ENCODE measurements at places on chromosomes 11 and 22.

DNA sequence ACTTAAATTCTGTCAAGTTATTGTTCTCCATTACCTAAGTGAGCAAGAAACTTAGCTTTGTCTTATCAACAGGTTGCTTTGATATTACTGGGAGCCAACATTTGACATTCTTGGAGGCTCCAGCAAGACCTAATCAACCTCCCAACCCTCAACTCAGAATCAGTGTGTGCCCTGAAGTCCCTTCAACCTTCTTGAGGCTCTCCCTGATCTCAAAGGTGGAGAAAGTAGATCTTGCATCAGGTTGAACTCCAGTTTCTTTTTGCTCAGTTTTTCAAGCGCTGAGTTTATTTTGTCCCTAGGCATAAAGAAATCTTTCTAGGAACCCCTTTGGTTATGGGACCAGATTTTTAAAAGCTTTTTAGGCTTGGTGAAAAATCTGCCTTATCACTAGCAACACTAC is 1.4 kb downstream of the FAM111A start:
- H3K4me1 ChIP-seq, result peaks cover 18% of the 10 kb centered on the region
- H3K4me3 ChIP-seq, result peak overlapping the region; percentile 33
- H3K36me3 ChIP-seq, result no peaks in the 10 kb centered on the region
- H3K27me3 ChIP-seq, result no peaks in the 10 kb centered on the region
- no peak for DNase-seq
- peak overlapping the region; percentile 89 for H3K27ac ChIP-seq

GRCh38 chr11:41519696-41520095 is 60.2 kb upstream of the LRRC4C start:
- no peaks in the 10 kb centered on the region for H3K27me3 ChIP-seq
- no peaks in the 10 kb centered on the region for H3K4me1 ChIP-seq
- no peak overlapping the region for H3K27ac ChIP-seq
- no peak overlapping the region for H3K4me3 ChIP-seq
- no peak for DNase-seq

DNA sequence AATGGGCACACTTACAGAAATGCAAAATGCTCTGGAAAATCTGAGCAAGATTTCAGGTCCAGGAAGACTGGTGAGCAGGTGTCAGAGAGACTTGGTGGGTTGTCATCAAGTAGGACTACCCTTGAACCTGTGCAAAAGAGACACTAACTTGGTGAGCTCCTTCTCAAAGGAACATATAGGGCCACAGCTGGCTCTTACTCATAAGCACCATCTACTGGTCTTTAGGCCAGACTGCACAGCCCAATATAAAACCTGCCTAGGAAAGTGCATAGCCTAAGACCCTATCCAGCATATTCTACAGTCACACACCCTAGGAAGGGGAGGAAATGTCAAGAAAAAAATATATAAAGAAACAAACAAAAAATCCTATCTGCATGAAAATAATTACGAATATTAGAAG is 18.2 kb upstream of the OR10W1 start:
- no peak for DNase-seq
- no peak overlapping the region for H3K4me3 ChIP-seq
- H3K27ac ChIP-seq, result no peak overlapping the region
- H3K36me3 ChIP-seq, result no peaks in the 10 kb centered on the region
- no peaks in the 10 kb centered on the region for H3K27me3 ChIP-seq

DNA sequence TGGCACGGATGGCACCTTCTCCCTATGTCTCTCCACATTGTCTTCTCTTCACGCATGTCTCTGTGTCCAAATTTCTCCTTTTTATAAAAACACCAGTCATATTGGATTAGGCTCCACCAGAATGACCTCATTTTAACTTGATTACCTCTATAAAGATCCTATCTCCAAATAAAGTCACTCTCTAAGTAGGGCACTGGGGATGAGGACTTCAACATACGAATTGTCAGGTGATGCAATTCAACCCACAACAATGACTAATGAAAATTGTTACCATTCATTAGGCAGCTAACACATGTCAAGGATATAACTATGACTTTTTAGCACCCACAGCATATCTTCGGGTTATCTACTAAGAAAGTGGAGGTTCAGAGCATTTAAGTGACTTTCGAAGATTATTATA is 55.5 kb upstream of the USP47 start:
- H3K4me1 ChIP-seq, result no peaks in the 10 kb centered on the region
- no peak for DNase-seq
- no peaks in the 10 kb centered on the region for H3K27me3 ChIP-seq
- H3K27ac ChIP-seq, result no peak overlapping the region
- H3K36me3 ChIP-seq, result no peaks in the 10 kb centered on the region

DNA sequence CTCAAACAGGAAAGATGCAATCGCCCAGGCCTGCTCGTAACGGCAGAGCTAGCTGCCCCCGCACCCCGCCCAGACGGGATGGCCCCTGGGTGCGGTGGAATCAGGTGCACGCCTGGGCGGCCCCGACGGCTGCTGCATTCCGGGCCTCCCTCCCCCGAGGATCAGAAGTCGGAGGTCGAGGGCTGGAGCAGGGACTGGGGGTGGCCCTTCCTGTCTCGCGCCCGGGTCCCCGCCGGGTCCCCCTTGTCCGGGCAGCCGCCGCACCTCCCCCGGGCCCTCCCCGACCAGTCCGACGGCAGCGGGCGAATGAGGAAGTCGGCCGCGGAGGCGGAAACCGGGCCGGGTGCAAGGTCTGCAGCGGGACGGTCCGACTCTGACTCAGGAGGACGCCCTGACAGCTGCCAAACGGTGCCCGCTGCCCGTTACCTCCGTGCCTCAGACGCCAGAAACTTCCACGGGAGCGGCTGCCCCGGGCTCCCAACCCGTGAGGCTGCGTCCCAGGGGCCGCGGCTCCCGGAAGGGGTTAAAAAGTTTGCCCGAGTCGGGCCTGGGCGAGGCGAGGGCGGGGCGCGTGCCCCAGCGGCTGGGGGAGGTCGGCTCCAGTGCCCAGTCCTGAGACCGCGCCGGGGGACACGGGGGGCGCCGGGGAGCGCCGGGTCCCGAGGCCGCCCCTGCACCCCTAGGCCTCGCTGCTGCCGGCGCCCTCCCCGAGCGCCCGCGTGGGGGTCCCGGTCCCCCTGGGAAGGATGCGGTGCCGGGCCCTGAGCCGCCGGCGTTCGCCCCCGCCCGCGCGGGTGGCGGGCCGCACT is 663 bp downstream of the MYH9 start:
- no peak for DNase-seq
- no peaks in the 10 kb centered on the region for H3K27me3 ChIP-seq
- peak overlapping the region; percentile 94 for H3K4me3 ChIP-seq
- H3K36me3 ChIP-seq, result peaks cover 38% of the 10 kb centered on the region
- H3K27ac ChIP-seq, result peak overlapping the region; percentile 98
- H3K4me1 ChIP-seq, result peaks cover 47% of the 10 kb centered on the region

DNA sequence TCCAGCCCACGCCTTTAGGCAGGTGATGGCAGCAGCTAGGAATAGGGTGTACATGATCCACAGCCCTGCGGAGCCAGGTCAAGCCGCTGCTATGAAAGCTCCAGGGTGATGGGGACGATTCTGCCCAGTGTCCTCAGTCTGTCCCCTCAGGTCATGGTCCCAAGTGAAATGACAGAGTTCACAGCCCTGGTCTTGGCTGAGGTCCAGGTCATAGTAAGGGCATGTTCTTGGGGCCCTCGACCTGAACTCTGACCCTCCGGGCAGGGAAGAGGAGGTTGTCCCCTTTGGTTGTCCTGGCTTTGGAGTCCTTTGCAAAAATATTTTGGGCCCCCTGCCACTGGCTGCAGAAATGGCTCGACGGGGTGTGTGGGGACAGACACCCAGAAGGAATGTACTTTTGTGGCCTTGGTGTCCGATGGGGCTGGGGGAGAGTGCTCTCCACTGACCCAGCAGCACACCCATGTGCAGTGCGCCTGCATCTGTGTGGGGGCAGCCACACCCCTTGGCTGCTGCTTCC is 7.3 kb downstream of the C22orf31 start:
- no peak overlapping the region for H3K4me3 ChIP-seq
- H3K27ac ChIP-seq, result no peak overlapping the region
- H3K36me3 ChIP-seq, result peaks cover 18% of the 10 kb centered on the region
- H3K27me3 ChIP-seq, result no peaks in the 10 kb centered on the region
- DNase-seq, result no peak
- H3K4me1 ChIP-seq, result no peaks in the 10 kb centered on the region
